ENCODE measurements at places on chromosomes 16 and 17.

DNA sequence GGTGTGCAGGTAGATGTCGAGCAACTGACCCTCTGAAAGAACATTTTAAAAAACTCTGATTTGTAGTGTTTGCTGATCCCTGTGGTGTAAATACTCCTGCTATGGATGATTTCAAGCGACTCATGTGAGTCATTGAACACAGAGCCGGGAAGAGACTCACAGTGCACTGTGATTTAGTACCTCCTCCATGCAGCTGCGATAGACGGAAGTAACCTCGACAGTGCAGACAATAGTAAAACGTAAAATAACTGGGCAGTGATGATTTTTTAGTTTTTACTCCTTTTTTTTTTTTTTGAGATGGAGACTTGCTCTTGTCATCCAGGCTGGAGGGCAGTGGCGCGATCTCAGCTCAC lies 8.7 kb downstream of the TBX21 start:
- no peak for DNase-seq

DNA sequence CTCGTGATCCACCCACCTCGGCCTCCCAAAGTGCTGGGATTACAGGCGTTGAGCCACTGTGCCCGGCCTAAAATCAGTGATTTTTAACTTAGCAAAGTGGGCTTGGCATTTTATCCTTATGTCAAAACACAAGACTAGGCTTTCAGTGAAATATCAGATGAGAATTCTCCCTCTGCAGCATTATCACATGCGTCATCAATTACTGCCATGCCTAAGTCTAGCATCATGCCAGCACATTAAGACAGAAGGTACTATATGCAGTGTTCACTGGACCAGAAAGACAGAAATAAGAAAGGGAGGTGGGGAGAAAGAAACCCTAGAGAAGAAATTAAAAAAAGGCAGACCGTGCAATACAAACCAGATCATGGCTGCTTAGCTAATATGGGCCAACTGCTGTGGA lies 29.8 kb downstream of the GPATCH8 start:
- no peak for DNase-seq

DNA sequence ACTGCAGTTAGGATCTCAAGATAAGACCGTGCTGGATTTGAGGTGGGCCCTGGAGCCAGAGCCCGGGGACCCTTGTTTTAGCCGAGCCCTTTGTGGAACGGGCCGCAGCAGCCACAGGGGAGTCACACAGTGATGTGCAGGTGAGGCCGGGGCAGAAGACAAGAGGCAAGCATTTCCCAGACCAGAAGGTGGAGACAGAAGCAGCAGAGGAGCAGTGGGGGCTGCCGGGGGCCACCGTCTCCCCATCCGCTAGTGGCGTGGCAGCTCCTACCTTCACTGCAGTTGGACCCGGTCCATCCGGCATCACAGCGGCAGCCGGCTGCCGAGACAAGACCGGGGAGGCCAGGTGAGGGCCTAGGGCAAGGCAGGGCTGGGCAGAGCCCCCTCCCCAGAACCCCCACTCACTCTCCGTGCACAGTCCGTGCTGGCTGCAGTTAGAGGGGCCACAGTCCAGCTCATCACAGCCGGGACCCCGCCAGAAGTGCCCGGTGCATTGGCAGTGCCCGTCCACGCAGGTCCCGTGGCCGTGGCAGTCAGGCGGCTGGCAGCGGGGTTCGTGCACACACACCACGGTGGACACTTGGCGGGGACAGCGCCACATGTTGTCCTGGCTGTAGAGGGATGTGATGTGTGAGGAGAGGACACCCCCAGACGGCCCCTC lies 6.0 kb downstream of the NAGPA start:
- DNase-seq = no peak

DNA sequence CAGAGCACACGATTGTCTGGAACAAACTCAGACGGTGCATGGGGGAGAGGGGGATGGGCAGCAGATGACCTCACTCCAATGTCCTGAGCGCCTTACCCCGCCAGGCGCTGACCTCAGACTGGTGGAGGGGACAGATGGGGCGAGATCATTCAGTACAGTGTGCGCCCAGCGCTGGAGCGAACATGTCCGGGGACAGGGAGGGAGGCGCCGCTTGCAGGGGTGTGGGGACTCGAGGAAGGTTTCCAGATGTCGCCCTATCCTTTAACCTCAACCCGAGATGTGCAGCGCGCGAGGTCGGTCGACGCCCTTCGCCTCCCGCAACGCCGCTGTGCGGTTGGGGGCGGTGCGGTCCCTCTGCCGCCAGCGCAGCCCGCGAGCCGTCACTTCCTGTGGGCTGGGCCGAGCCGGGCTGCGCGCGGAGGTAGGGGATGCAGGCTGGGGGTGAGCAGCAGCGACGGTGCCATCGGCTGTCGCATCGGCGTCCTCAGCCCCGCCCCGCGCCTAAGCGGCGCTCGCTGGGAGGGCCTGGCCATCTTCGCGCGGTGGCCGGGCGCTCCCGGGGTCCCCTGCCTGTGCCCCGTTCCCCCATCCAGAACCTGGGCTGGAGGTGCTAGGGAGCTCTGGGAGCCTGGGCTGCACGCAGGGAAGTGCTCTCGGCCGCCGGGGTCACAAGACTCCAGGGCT lies 5.3 kb upstream of the CDR2L start:
- DNase-seq = no peak

- DNase-seq = no peak
These were observed 2.9 kb upstream of the THRA start for GRCh38 chr17:40059729-40060475.

DNA sequence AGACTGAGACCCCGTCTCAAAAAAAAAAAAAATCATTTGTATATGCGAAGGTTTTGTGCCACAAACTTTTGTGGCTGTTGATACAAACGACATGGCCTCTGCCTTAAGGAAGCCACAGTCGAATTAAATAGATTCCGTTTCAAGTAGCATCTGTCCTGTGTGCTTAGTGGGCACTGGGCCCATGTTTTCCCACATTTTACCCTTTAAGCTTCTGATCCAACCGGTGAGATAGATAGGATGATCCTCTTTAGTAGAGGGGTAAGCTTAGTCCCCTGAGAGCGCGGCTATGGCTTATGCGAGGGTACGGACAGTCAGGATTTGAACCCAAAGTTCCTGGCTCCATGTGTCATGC lies 776 bp upstream of the TMEM219 start:
- DNase-seq = no peak
